Activated CD8-positive, alpha-beta T cell treated with anti-CD3 and anti-CD28 coated beads for 36 hours (primary cell): ENCODE measurements at places on chromosomes 1 and 21.

GRCh38 chr21:15058854-15059263 is 5.9 kb downstream of the NRIP1 start:
- no peak for DNase-seq

DNA sequence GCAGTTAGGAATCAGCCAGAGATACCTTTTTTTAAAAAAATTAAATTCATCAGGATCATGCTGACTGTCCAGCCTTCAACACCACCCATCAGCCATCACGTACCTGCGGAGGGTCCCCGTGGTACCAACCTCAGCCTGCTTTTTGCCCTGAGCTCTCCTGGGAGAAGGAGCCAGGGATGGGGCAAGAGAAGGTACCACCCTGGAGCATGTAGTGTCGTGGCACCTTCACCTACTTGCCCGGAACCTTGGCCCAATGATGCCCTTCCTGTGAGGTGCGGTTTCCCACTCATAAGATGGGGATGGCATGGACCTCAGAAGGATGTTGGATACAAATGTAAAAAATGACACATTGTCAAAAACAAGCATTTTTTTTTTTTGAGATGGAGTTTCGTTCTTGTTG is 88.4 kb upstream of the C1orf174 start:
- DNase-seq: no peak

GRCh38 chr1:205374210-205375078 is 17.7 kb upstream of the KLHDC8A start:
- no peak for DNase-seq

GRCh38 chr21:44849616-44850130 is 23.8 kb downstream of the PTTG1IP start:
- no peak for DNase-seq

- DNase-seq: no peak
Measured at GRCh38 chr1:59044535-59045121, 252.3 kb upstream of the FGGY start.

- no peak for DNase-seq
Measured at GRCh38 chr1:74952786-74953185, 181.4 kb upstream of the LHX8 start.

GRCh38 chr1:208003241-208003640 is 92.3 kb upstream of the CD34 start:
- no peak for DNase-seq

GRCh38 chr1:2468540-2468939 is 7.5 kb upstream of the PLCH2 start:
- DNase-seq: no peak

DNA sequence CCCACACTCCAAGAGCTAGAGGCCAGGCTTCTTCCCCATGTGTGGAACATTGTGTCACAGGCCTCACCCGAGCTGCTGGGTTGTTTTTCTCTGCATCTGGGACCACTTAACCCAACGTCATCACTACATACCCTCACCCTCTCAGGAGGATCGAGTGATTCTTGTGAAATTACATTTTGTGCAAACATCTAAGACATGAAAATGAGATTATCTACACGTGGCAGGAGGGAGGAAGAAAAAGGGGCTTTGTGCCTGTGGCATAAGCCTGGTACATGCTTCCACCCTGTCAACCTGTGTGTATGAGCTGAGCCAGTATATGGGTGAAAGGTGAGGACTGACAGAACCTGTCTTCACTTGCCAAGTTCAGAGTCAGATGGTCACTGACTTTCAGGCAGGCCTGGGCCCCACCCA is 1.6 kb downstream of the CPT2 start:
- DNase-seq: no peak

- no peak for DNase-seq
Measured at GRCh38 chr1:182563095-182563494, 26.0 kb downstream of the RNASEL start.

- DNase-seq: no peak
Measured at GRCh38 chr1:214220891-214221290, 60.1 kb upstream of the SMYD2 start.

GRCh38 chr1:193537266-193538002 is 351.0 kb upstream of the B3GALT2 start:
- peak; percentile 88 for DNase-seq

GRCh38 chr1:185811073-185811709 is 77.0 kb downstream of the HMCN1 start:
- no peak for DNase-seq

- no peak for DNase-seq
Measured at GRCh38 chr1:26706315-26706714, 10.5 kb downstream of the ARID1A start.

- DNase-seq: no peak
Measured at GRCh38 chr1:222616525-222616924, 1.4 kb upstream of the MIA3 start.

DNA sequence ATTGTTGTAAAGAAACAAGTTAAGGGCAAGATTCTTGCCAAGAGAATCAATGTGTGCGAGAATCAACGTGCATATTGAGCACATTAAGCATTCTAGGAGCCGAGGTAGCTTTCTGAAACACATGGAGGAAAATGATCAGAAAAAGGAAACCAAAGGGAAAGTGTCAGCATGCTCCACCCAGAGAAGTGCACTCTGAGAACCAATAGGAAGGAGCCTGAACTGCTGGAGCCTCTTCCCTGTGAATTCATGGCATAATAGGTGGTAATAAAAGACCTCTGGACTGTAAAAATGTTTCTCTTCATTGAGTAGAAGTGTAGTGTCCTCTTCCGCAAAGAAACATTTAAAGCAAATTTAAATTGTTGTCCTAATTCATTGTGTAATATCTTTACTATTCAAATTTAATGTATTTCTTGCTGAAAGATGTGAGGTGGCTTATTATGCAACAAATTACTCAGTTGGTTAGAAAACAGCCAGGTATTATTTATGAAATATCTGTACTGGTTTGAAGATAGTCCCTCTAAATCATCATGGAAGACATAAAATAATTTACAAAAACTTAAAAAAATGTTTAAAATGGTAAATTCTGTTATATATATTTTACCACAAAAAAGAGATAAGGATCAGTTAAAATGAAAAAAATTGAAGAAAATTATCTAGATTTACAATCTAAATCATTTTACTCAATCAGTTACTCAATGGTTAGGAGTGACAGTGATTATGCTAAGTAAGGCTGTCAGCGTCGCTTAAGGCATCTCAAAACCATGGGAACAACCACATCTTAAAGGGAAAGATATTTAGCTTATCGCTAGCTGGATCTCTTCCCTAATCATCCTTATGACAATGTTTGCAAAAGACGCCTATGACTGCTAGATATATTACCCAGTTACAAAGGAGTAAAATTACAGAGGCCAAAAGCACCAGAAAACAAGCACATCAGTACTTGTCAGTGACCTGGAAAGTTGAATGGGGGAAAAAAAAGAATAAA is 31.3 kb downstream of the NVL start:
- no peak for DNase-seq

DNA sequence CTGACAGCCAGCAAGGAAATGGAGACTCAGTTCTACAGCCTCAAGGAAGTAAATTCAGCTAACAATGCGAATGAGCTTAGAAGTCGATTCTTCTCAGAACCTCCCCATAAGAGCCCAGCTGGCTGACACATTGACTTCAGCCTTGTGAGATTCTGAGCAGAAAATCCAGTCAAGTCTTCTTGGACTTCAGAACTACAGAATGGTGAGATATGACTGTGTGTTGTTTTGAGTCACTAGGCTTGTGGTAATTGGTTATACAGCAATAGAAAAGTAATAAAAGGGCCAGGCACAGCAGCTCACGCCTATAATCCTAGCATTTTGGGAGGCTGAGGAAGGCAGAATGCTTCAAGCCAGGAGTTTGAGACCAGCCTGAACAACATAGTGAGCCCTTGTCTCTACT is 161.8 kb upstream of the IVNS1ABP start:
- no peak for DNase-seq

DNA sequence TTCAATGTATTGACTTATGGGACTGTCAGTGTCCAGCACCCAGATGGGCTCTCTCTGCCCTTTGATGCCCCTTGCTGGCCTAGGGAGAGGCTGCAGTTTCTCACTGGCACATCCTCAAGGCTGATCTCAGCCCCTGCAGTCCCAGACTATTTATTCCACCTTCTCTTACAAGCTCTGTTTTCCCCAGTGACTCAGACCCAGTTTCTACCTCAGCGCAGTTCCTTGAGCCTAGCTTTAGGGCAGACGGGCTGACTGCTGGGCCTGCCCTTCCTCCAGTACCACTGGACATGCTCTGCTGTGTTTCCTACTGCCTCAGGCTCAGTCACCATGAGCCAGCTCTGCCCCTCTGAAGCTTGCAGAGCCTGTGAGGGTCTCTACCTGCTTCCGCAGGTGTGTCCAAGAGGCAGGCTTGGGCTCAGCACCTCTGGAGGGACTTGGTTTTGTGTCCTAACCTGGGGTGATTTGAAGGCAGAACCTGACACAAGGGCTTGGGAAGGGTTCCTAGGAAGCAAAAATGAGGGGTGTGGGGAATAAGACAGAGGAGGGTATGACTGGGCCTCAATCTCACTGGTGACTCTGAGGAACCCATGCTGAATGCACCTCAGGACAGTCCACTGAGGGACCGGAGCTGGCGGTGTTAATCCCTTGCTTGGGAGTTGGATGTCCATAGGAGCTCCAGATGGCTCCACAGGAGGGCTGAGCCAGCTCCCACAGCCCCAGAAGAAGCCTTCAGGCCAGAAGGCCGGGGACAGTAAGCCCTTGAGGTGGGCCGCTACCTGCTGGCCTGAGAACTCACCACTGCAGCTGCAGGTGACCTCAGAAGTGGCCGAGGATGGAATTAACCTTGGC is 689.9 kb downstream of the MATN1 start:
- DNase-seq: no peak

GRCh38 chr1:229842302-229843255 is 216.5 kb downstream of the URB2 start:
- DNase-seq: no peak

DNA sequence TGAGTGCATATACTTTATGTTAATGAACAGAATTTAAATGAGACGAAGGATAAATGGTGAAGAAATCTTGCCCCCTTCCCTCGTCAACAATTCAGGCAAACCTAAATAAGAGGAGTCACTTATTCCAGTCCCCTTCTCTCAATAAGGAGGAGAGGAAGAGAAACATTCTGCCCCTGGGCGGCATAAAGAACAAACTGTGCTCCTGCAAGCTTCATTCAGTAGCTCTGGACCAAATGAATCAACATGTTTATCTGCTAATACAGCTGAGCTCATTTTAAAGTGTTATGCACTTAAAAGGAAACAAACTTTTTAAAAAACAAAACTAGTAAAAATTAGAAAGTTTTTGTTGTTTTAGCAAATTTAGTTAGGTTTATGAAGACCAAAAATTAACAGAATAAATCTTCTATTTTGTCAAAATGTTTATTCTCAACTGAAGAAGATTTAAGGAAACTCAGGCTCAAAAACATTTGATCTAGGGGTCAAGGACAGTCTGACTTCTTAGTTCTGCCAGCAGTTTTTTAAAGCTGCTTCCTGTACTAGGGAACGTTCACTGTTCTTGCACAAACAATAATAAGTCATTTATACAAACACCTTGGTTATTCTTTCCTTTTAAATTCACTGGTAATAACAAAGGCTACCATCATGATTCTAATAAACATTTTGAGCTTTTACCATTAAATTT is 58.3 kb downstream of the AKT3 start:
- no peak for DNase-seq

GRCh38 chr1:84363019-84363418 is 35.3 kb upstream of the DNASE2B start:
- DNase-seq: no peak

- peak; percentile 84 for DNase-seq
Measured at GRCh38 chr1:75723989-75724471, 479 bp upstream of the ACADM start.

GRCh38 chr1:63795455-63795854 is 21.6 kb downstream of the ROR1 start:
- no peak for DNase-seq

DNA sequence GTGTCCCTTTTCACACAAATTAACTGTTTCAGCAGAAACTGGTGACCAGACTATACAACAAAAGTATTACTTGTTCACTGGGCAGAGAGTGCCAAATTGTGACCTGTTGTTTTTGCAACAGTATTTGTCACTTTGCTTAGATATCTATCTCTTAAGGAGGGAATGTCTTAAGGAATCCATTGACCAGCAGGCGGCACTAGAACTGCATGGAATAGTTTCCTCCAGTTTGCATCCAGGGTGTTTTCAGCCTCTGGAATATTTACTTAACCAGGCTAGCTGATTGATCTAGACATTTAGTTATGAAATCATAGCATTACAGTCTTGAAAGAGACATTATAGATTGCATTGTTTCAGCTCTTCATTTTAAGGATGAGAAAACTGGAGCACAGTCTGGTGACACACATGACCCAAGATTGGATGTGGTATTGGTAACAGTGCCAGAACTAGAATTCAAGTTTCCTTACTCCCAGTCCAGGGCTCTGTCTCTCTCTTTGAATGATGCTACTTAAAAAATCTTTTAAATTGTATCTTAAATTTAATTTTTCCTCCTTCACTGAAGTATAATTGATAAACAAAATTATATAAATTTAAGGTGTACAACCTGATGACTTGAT is 16.9 kb downstream of the RPTN start:
- DNase-seq: peak; percentile 44

GRCh38 chr1:214464445-214465287 is 86.7 kb downstream of the PTPN14 start:
- no peak for DNase-seq
